ENCODE measurements at places on chromosomes 16 and 17.

DNA sequence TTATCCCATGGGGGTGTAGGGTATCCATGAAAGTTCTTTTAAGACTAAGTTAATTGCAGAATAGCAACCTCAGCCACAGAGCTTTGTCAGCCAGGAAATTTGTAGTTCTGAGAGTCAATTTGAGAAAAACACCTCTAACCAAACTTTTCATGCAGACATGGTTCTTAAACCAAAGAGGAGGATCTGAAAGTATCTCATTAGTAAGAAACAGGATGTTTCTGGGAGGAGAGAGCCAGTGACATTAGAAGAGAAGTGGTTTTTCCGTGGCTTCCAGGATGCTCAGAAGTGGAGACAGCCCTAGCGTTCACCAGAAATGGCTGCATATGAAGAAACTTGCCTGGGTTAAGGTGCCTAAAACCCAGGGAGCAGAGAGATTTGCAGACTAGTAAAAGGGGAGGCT is 7.9 kb downstream of the GNAO1 start:
- no peak for DNase-seq

GRCh38 chr17:19328441-19329061 is 34.0 kb downstream of the B9D1 start:
- DNase-seq, result no peak

DNA sequence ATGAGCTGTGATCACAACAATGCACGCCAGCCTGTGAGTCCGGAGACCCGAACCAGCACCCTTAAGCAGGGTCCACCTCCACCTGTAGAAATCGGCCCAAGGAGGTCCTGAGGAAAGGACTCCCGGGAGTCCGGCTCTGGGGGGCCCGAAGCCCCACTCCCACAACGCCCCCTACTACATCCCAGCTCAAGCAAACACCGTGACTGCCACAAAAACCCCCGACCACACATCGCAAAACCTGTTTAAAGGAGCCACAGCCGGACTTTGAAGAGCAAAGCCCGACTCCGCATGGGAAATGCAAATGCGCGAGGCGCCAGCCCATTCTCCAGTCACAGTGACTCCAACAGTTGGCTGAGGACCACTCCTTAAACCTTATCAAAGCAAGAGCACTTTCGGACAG is 682.4 kb downstream of the KCNJ18 start:
- no peak for DNase-seq

DNA sequence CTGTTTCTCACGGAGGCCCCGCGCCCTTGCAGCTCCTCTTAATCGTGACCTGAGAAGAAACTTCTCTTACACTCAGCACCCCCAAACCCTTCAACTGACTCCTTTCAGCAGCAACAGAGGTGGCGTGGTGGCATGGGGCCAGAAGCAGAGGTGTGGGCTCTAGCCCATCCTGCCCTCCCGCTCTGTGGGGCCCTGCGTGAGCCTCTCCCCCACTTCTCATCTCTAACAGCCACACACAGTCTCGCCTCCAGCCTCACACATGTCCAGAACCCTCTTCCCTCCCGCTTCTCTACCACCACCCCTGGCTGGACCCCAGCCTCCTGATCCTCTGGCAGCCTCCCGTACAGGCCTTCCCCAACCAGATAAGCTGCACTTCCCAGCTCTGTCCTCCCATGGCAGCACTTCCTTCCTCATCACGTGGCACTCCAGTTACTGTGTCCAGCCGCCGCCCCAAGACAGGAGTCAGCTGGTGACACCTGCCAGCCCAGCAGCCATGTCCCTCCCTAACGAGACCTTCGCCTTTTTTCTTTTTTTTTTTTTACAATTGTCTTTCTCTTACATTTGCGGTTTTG is 30.5 kb downstream of the NSMCE1 start:
- DNase-seq, result peak; percentile 27
